ENCODE measurements at places on chromosomes 2 and 18.
A peak's percentile ranks its signal among the peaks of the same experiment; 100 is the strongest.

DNA sequence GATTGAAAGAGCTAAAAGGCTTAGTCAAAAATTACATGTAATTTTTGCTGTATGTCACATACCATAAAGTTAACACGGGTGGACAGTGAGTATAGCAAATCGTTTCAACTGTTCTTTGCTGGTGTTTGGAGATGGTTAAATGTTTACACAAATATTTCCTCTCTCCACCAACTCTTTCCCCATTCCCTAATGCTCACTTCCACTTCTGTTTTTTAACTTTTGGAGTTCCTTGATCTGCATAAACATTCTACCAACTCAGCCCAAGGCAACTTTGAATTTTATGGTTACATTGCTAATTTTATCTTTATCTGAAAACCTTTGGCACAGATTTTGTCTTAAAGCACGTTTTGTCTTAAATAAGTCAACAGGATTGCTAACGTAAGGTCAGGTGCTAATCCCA lies 1.9 kb upstream of the SPOPL start:
- DNase-seq, result no peak

- DNase-seq, result peak; percentile 66
Measured at GRCh38 chr18:22983175-22983574, 50.0 kb downstream of the RBBP8 start.

GRCh38 chr18:53380063-53380639 lies 844.3 kb downstream of the MBD2 start:
- peak; percentile 64 for DNase-seq

DNA sequence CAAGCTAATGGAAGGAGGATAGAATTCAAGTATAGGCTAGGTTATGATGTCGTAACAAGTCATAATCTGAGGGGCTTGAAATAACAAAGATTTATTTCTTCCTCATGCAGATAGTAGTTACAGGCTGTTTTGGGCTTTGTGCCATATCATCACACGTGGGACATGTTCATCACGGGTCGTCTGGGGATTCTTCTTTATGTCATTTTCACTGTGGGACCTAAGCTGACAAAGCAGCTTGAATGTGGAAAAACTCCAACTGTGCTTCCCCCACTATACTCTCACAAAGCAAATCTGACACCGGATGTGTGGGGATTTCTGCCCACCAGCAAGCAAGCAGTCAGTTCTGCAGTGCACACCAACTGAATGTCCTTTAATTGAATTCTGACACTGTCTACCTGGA lies 124.8 kb downstream of the LTBP1 start:
- no peak for DNase-seq

- no peak for DNase-seq
Measured at GRCh38 chr2:120318626-120319025, 27.3 kb upstream of the INHBB start.

DNA sequence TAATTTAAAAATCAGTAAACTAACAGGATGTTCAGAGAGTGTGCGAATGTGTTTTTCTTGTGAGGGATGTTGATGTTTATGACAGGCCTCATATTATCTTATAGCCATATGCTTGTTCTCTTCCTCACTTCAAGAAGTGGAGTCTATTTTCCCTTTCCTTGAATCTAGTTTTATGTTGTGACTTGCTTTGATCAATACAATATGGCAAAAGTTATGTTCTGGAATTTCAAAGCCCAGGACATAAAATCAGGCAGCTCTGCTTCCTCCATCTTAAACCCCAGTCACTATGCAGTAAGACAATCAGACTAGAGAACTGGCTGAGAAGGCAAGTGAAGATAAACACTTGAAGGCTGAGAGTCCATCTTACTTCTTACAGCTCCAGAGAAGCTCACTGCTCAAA lies 585.1 kb upstream of the NETO1 start:
- DNase-seq, result no peak

DNA sequence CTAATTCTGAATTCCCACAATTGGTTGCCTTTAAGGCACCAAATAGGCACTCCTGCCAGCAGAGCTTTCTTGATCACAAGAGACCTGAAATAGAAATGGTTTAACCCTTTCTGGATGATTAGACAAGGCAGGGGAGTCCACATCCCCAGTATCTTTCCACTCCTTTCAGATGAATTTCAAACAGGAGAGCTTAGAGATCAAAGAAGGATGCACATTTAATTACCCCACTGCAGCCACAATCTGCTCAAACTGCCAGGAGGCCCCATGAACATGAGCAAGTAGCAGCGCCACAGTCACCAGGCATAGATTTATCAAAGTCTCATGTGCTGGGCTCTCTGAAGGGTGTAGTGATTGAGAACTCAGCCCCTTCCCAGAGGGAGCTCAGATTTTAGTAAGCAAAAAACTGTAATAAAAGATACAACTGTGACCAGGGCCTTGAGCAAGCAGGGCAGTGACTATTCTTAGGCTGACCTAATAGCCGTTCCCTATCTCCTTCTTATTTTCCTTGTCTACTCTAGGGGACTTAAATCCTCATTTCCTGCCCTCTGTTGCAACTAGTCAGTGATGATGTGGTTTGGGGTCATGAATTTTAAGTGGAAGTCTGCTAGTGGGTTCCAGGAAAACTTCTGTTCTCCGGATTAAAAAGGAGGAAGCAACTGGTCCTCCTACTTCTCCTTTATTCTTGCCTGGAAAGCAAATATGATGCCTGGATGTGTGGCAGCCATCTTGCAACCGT lies 53.7 kb downstream of the SLC4A3 start:
- DNase-seq, result no peak

Data from astrocyte of the spinal cord (primary cell).